ENCODE measurements at places on chromosomes 16 and 17. TPM values are rescaled to one million over a fixed set of nuclear protein-coding genes. Genes with fewer than 3 reads are reported as not detected.

GRCh38 chr16:75532791-75533190, 3.1 kb downstream of the CHST5 start:
- DNase-seq, result no peak

DNA sequence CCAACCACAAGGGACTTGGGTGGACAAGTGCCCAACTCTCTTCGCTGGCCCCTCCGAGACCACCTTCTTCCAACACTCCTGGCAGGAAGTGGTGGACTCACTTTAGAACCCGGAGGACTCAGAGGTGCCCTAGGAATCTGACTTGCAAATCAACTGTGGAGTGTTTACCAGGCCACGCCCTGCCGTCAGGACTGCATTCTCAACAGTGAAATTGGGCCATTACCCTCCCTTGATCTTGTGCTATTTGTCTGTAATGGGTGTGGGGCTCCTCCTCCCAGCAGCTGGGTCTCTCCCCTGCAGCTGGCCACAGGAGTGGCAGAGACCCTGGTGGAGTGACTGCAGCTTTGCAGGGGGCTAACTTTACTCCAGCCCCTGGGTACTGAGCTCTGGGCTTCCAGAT, 212.2 kb upstream of the RPL38 start:
- DNase-seq, result no peak

PRPSAP2 gene
- 77.3 TPM for total RNA-seq

- no peak for DNase-seq
Measured at GRCh38 chr17:29344201-29344856, 45.8 kb upstream of the TAOK1 start.

DNA sequence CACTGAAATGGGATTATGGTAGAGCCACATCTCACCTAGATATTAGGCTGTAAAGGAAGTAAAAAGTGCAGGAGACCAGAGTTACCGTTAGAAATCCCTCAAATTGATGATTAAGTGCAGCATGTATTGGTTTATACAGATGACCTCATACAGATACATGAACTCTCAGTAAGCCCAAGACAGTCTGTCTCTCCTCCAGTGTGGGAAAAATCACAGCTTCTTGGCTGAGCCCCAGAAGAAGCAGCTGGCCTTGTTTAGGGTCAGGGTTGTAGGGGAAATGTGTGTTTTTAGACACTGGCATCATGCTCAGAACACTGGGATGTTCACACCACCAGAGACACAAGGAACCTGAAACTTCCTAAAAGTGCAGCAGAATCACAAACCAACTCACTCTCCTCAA, 135.9 kb downstream of the KATNIP start:
- no peak for DNase-seq

- DNase-seq, result no peak
Measured at GRCh38 chr16:57721356-57722209, 14.0 kb upstream of the KATNB1 start.

Data from cerebellum (tissue), 4 donors.